Natural killer cell (primary cell): ENCODE measurements at places on chromosomes 3 and 15.

DNA sequence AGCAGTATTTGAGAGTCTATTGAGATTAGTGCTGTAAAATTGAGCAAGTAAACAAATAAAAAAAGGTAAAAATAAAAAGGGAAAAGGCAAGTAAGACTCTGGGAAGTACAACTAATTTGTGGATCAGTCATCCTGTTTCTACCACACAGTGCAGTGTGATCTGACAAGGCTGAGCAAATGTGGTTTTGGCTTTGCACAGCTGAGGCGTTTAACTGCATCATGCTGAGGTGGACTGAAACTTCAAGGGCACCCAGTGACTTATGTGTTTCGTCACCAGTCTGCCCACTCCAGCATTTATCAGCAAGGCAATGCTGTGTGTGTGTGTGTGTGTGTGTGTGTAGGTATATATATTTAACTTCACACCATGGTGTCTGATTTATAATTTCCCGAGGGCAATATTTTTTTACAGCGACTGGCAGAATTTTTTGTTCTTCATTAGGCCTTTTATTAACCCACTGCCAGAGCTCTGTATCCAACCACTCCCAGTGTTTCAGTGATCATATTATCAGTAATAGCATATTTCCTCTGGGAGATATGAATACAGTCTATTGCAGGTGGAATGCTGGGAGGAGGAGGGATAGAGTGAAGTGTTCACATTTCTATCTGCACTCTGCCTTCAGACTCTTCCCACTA lies 131.5 kb upstream of the SATB1 start:
- H3K27me3 ChIP-seq = no peaks in the 10 kb centered on the region
- no peak overlapping the region for H3K27ac ChIP-seq
- no peak overlapping the region for H3K4me3 ChIP-seq
- H3K4me1 ChIP-seq = peaks cover 3% of the 10 kb centered on the region

GRCh38 chr3:31755926-31756658 lies 223.4 kb downstream of the STT3B start:
- DNase-seq = peak; percentile 6
- H3K27me3 ChIP-seq = no peaks in the 10 kb centered on the region
- no peaks in the 10 kb centered on the region for H3K4me1 ChIP-seq
- H3K27ac ChIP-seq = no peak overlapping the region
- no peak overlapping the region for H3K4me3 ChIP-seq

GRCh38 chr15:68734352-68734751 lies 86.3 kb downstream of the ANP32A start:
- no peaks in the 10 kb centered on the region for H3K27me3 ChIP-seq
- no peak overlapping the region for H3K27ac ChIP-seq
- H3K36me3 ChIP-seq = no peaks in the 10 kb centered on the region
- H3K4me1 ChIP-seq = no peaks in the 10 kb centered on the region
- DNase-seq = no peak
- no peak overlapping the region for H3K4me3 ChIP-seq

- peaks cover 24% of the 10 kb centered on the region for H3K4me1 ChIP-seq
- peaks cover 22% of the 10 kb centered on the region for H3K36me3 ChIP-seq
- peak; percentile 19 for DNase-seq
- no peak overlapping the region for H3K4me3 ChIP-seq
Observed at GRCh38 chr3:47019201-47019600, 39.7 kb downstream of the NBEAL2 start.

GRCh38 chr3:197027151-197027895 lies 2.3 kb downstream of the MELTF start:
- no peaks in the 10 kb centered on the region for H3K36me3 ChIP-seq
- no peaks in the 10 kb centered on the region for H3K27me3 ChIP-seq
- DNase-seq = no peak

- DNase-seq = no peak
- no peaks in the 10 kb centered on the region for H3K4me1 ChIP-seq
- H3K4me3 ChIP-seq = no peak overlapping the region
Observed at GRCh38 chr3:180402471-180403073, 199.4 kb upstream of the TTC14 start.

GRCh38 chr3:24434651-24435050 lies 60.0 kb downstream of the THRB start:
- no peaks in the 10 kb centered on the region for H3K4me1 ChIP-seq
- no peaks in the 10 kb centered on the region for H3K27me3 ChIP-seq
- no peak overlapping the region for H3K27ac ChIP-seq
- DNase-seq = no peak
- H3K36me3 ChIP-seq = no peaks in the 10 kb centered on the region

DNA sequence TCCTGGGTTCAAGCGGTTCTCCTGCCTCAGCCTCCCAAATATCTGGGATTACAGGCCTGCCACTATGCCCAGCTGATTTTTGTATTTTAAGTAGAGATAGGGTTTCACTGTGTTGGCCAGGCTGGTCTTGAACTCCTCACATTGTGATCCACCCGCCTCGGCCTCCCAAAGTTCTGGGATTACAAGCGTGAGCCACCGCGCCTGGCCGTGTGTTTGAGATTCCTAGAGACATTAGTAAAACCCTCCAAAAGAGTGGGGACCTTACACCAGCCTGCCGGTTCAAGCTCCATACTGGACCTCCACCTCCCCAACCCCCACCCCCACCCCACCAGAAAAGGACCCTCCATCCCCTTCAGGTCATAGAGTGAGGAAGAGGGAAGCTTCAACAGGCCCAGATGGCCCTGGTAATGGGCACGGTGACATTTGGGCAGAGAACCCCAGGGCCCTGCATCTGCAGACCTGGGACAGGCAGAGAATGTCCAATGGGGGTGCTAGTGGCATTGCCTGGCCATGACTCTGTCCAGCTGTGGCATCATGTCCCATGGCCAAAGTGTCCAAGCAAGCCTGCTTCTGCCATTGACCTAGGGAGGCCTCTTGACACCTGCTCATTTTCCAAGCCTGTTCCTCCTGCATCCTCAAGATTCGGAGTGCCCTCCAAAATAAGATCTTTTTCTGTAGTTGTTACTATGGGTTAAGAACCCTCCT lies 108.9 kb upstream of the KLF13 start:
- no peaks in the 10 kb centered on the region for H3K27me3 ChIP-seq
- peaks cover 23% of the 10 kb centered on the region for H3K4me1 ChIP-seq
- H3K4me3 ChIP-seq = no peak overlapping the region
- no peak overlapping the region for H3K27ac ChIP-seq

GRCh38 chr3:128232376-128233178 lies 79.3 kb downstream of the EEFSEC start:
- no peaks in the 10 kb centered on the region for H3K36me3 ChIP-seq
- H3K27me3 ChIP-seq = no peaks in the 10 kb centered on the region
- no peak for DNase-seq
- H3K4me1 ChIP-seq = no peaks in the 10 kb centered on the region
- H3K27ac ChIP-seq = no peak overlapping the region
- no peak overlapping the region for H3K4me3 ChIP-seq

- H3K27me3 ChIP-seq = no peaks in the 10 kb centered on the region
- H3K4me1 ChIP-seq = peaks cover 11% of the 10 kb centered on the region
- H3K36me3 ChIP-seq = no peaks in the 10 kb centered on the region
- H3K4me3 ChIP-seq = no peak overlapping the region
- DNase-seq = no peak
Observed at GRCh38 chr15:45333550-45333949, 44.8 kb downstream of the GATM start.

- H3K36me3 ChIP-seq = no peaks in the 10 kb centered on the region
- H3K4me3 ChIP-seq = no peak overlapping the region
- H3K27ac ChIP-seq = no peak overlapping the region
- no peak for DNase-seq
Observed at GRCh38 chr15:68347392-68347791, 69.8 kb downstream of the FEM1B start.

DNA sequence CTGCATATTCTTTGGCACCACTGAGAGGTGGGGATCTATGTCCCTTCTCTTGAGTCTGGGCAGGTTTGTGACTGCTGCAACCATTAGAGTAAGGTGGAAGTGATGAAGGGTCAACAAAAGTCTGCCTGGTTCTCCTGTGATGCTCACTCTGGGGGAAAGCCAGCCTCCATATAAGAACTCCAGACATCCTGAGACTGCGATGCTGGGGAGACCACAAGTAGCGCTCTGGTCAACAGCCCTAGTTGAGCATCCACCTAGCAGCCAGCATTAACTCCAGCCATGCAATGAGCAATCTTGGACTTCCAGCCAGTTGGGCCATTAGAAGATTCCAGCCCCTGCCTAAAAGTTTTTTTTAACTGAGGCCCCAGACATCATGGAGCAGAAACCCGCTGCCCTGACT lies 62.8 kb downstream of the SCN11A start:
- H3K4me1 ChIP-seq = no peaks in the 10 kb centered on the region
- H3K36me3 ChIP-seq = no peaks in the 10 kb centered on the region
- no peak overlapping the region for H3K4me3 ChIP-seq

- no peaks in the 10 kb centered on the region for H3K36me3 ChIP-seq
- no peaks in the 10 kb centered on the region for H3K27me3 ChIP-seq
- no peak overlapping the region for H3K4me3 ChIP-seq
- no peaks in the 10 kb centered on the region for H3K4me1 ChIP-seq
Observed at GRCh38 chr3:138032567-138032966, 22.6 kb downstream of the CLDN18 start.

- peak overlapping the region; percentile 72 for H3K27ac ChIP-seq
- peaks cover 33% of the 10 kb centered on the region for H3K4me1 ChIP-seq
- peak; percentile 53 for DNase-seq
Observed at GRCh38 chr15:31474059-31474868, 147.6 kb downstream of the KLF13 start.

GRCh38 chr15:35690698-35691116 lies 144.7 kb upstream of the DPH6 start:
- no peaks in the 10 kb centered on the region for H3K4me1 ChIP-seq
- no peak overlapping the region for H3K4me3 ChIP-seq
- no peaks in the 10 kb centered on the region for H3K36me3 ChIP-seq
- DNase-seq = no peak

DNA sequence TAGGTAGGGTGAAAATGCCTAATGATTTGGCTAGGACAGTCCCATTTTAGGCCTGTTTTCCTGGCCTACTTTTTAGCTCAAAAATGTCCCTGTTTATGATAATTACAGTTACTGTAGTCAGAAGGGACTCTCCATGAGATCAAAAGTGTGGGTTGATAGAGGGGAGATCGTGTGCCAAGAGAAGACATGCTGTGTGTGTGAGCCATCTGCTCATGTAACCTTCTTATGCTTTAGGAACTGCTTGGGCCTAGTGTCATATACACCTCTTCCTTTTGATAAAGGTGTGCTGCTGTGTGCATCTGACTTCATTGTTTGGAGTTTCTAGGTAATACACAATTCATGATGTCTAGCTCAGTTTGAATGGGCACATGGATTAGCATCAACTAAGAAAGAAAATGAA lies 786.5 kb downstream of the PDCD6IP start:
- no peak for DNase-seq
- H3K4me3 ChIP-seq = no peak overlapping the region
- no peaks in the 10 kb centered on the region for H3K36me3 ChIP-seq

DNA sequence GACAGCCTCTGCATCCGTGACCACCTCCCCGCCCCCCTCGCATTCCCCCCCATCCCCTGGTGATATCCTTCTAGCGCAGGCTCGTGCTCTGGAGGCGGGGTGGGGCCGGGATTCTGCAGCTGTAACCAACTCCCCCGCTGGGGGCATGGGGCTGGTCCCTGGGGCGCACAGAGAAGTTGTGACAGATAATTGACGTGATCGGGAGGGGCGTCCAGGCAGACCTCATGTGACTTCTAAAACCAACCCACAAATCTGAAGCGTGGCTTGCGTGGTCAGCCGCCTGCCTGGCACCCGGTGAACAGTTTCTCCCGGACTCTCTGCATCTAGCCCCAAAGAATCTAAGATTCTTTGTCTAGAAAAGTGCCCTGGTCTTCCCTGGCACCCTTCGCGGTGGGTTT lies 100.6 kb upstream of the IGF1R start:
- peaks cover 16% of the 10 kb centered on the region for H3K27me3 ChIP-seq
- peaks cover 14% of the 10 kb centered on the region for H3K4me1 ChIP-seq
- DNase-seq = no peak
- peak overlapping the region; percentile 36 for H3K4me3 ChIP-seq
- H3K27ac ChIP-seq = no peak overlapping the region

GRCh38 chr15:79017953-79018352 lies 72.6 kb downstream of the RASGRF1 start:
- H3K27ac ChIP-seq = no peak overlapping the region
- DNase-seq = no peak
- no peaks in the 10 kb centered on the region for H3K27me3 ChIP-seq
- no peaks in the 10 kb centered on the region for H3K36me3 ChIP-seq
- no peak overlapping the region for H3K4me3 ChIP-seq
- H3K4me1 ChIP-seq = no peaks in the 10 kb centered on the region

GRCh38 chr3:46484911-46485778 lies 12.6 kb upstream of the RTP3 start:
- no peak overlapping the region for H3K4me3 ChIP-seq
- peaks cover 10% of the 10 kb centered on the region for H3K4me1 ChIP-seq
- H3K27me3 ChIP-seq = no peaks in the 10 kb centered on the region
- H3K27ac ChIP-seq = no peak overlapping the region

GRCh38 chr3:181955566-181955965 lies 243.8 kb downstream of the SOX2 start:
- no peaks in the 10 kb centered on the region for H3K27me3 ChIP-seq
- H3K27ac ChIP-seq = no peak overlapping the region
- no peaks in the 10 kb centered on the region for H3K36me3 ChIP-seq
- no peaks in the 10 kb centered on the region for H3K4me1 ChIP-seq
- H3K4me3 ChIP-seq = no peak overlapping the region
- DNase-seq = no peak

GRCh38 chr3:127483902-127484591 lies 106.5 kb downstream of the TPRA1 start:
- H3K4me3 ChIP-seq = no peak overlapping the region
- no peaks in the 10 kb centered on the region for H3K27me3 ChIP-seq
- H3K36me3 ChIP-seq = no peaks in the 10 kb centered on the region
- H3K4me1 ChIP-seq = peaks cover 14% of the 10 kb centered on the region
- no peak overlapping the region for H3K27ac ChIP-seq

DNA sequence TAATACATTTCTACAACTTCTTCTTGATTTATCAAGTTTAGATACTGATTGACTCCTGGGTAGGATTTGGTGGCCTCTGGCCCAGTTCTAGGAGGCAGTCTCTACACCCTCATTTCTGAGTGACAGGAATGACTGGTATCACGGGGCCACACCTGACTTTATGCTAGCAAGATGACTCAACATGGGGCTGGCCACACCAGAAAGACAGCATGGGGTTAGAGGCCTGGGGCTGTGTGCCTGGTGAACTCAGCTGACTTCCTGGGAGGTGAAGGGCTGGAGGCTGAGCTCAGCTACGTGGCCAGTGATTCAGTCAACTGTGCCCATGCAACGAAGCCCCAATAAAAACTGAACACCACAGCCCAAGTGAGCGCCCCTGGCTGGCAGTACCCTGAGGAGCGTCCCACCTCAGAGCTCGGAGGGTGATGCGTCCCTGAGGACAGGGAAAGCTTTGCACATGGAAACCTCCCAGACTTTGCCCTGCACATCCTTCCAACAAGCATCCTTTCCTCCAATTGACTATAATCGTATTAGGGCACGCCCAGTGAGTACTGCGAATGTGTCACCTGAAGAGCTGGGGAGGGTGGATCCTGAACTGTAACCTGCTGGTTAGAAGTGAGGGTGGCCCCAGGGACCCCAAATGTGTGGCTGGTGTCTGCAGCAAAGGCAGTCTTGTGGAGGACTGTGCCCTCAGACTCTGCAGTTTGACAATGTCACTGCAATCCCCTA lies 57.2 kb downstream of the NIPA2 start:
- DNase-seq = no peak
- no peaks in the 10 kb centered on the region for H3K4me1 ChIP-seq
- no peaks in the 10 kb centered on the region for H3K36me3 ChIP-seq
- no peak overlapping the region for H3K4me3 ChIP-seq

GRCh38 chr3:185687271-185687878 lies 101.3 kb downstream of the SENP2 start:
- no peak overlapping the region for H3K4me3 ChIP-seq
- no peaks in the 10 kb centered on the region for H3K27me3 ChIP-seq
- no peak overlapping the region for H3K27ac ChIP-seq
- DNase-seq = no peak

- H3K27ac ChIP-seq = no peak within 1 kb of the TSS
- peak within 1 kb of the TSS; percentile 47 for H3K4me3 ChIP-seq
- H3K27me3 ChIP-seq = peaks cover 10% of the 10 kb centered on the region
- peaks cover 17% of the 10 kb centered on the region for H3K4me1 ChIP-seq
Observed at GRCh38 chr15:22980189-22981050, at the start of gene CYFIP1. CYFIP1 (minus strand) TSS chr15:22980368; CDS start chr15:22947285, 33,083 bp downstream.
